ENCODE measurements at places on chromosomes 16 and 17.

- peak; percentile 22 for DNase-seq
These were observed 49.6 kb downstream of the KCNJ12 start for GRCh38 chr17:21425736-21426135.

GRCh38 chr17:17930674-17931073 lies 41.5 kb downstream of the TOM1L2 start:
- DNase-seq: no peak

DNA sequence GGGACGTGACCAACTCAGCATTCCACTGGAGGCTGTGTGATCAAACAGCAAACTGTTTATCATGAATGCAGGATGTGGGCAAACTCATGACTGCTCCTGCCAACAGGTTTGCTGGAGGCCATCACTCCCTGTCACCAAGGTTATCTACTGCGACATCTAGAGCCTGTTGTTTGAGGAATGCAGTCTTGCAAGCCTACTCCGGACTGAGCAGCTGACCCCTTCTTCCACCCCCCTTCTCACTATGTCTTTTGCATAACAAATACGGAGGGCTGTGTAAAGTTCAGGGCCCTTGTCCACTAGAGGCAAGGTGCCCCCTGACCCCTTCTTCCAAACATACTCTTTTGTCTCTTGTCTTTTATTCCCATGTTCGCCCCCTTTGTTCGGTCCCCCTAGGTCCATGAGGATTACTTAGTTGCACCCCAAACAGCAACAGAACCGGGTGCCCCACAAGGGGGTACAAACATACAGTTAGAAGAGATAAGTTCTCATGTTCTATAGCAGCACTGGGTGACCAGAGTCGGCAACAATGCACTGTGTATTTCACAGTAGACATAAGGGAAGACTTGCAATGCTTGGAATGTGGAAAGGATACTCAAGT lies 28.7 kb downstream of the MEAK7 start:
- DNase-seq: no peak

GRCh38 chr16:228151-228851 lies 948 bp downstream of the LUC7L start:
- DNase-seq: no peak

- no peak for DNase-seq
These were observed 254.5 kb upstream of the ELAC2 start for GRCh38 chr17:13272296-13272695.

- DNase-seq: no peak
These were observed 72.8 kb downstream of the SCNN1B start for GRCh38 chr16:23374721-23375510.

GRCh38 chr17:50397919-50398285 lies 579 bp upstream of the LRRC59 start:
- DNase-seq: peak; percentile 65

DNA sequence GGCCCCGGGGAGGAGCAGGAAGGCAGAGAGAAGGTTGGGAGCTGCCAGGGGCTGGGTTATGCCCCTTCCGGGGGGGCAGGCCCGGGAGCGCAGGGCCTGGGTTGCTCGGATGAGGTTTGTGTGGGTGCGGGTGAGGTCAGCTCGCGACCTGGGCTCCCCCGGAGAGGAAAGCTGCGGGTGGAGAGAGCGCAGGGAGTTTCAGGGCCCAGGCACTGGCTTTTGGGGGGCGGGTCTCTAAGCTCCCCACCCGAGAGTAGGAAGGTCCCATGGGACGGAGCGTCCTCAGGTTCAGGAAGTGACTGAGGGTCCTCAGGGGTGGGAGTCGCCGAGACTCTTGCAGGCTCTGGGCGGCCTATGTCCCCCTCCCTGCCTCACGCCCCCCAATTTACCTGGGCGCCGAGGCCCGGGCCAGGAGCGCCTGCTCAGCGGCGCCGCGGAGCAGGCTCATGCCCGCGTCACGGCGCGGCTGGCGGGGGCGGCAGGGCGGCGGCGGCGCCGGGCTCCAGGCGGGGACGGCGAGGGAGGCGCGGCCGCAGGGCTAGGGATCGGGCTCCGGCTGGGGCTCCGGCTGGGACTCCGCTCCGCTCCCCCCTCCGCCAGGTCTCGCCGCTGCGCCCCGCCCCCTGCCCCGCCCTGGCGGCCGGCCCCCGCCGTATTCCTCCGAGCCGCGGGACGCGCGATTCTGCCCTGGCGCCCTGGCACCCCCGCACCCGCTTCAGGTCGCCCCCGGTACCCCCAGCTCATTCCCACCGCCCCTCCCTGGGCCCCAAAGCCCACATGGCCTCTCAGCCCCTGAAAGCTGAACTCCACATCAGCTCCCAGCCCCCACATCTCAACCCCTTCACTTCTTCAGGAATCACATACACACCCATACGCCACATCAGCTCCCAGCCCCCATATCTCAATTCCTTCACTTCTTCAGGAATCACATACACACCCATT lies at the start of gene DOK4:
TSS of gene DOK4 (minus strand) at position 578 of the 942 bp plus-strand sequence. CDS start 6,986 bp downstream, outside the sequence.
- DNase-seq: peak; percentile 92

DNA sequence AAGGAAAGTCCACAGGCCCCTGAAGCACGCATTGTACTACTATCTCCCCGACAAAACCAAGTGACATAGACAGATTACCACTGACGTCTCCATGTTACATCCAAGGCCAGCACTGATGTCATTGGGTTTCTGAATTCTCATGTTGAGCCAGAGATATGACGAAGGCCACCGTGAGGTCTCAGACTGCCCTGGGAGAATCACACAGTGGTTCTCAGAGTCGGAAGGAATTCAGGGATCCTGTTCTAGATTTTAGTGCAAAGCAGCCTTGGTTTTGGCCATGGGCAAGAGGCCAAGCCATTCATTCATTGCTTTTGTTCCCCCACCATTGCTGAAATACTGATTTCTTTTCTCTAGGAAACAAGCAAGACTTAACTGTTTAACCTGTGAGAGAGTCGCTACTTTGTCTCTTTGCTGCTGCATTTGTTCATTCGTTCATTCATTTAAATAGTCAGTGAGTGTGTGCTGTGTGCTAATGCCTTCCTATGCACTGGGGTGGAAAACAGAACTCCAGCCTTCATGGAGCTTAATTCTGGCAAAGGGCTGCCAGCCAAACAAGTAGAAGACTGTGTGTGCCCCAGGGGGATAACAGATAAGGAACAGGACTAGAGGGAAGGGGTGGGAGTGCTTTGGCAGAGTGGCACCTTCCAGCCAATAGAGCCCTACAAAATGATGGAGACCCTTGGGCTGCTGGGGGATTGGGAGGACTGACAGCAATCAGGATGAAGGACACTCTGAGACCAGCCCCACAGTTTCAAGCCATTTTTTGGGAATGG lies 222.3 kb downstream of the MSI2 start:
- no peak for DNase-seq

GRCh38 chr16:75860326-75861053 lies 134.2 kb upstream of the CPHXL start:
- peak; percentile 53 for DNase-seq

Data from endodermal cell (in vitro differentiated cells).